IMR-90 (cell line): ENCODE measurements at places on chromosomes 11 and 22. TPM values are rescaled to one million over a fixed set of nuclear protein-coding genes. Genes with fewer than 3 reads are reported as not detected.
A peak's percentile ranks its signal among the peaks of the same experiment; 100 is the strongest.

DNA sequence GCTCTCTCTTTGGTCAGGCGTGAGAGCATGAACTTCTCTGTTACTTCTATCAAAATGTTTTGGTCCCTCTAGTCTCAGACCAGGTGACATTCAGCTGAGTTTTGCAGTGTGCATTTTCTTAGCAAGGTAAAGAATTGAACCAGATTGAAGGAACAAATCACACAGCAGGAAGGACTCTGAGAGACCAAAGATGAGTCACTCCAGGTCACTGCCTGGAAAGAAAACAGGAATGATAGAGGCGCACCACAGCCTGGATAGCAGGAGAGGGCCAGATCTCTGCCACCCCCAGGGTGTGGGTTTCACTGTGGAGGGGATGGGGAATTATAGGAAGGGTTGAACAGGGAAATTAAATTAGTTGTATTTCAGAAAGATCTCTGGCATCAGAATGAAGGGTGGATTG is 788.3 kb downstream of the NTM start:
- DNase-seq = peak; percentile 40

GRCh38 chr11:75891947-75892739 is 77.1 kb downstream of the UVRAG start:
- DNase-seq = no peak

The MPEG1 gene
- not detected in 2 replicates for polyA plus RNA-seq

The PRRG4 gene
- not detected in 2 replicates for polyA plus RNA-seq

GRCh38 chr11:107018902-107019493 is 722 bp upstream of the GUCY1A2 start:
- DNase-seq = peak; percentile 61

- DNase-seq = no peak
Measured at GRCh38 chr11:8610532-8611116, 16.6 kb upstream of the STK33 start.

- no peak for DNase-seq
Measured at GRCh38 chr22:33605666-33606065, 314.6 kb downstream of the LARGE1 start.

DNA sequence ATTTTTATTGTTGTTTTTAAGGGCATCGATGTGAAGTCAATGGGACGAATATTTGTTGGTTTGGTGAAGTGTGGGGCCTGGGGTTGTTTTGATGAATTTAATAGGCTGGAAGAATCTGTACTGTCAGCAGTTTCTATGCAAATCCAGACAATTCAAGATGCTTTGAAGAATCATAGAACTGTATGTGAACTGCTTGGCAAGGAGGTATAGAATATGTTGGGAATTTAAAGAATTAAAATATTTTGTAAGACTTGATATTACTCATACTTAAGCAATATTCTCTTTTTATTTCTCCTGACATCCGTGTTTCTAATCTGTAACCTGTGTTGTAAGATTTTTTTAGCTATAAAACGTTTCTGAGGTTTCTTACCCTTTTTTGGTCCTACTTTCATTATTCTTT is 61.6 kb downstream of the DYNC2H1 start:
- peak; percentile 61 for DNase-seq

DNA sequence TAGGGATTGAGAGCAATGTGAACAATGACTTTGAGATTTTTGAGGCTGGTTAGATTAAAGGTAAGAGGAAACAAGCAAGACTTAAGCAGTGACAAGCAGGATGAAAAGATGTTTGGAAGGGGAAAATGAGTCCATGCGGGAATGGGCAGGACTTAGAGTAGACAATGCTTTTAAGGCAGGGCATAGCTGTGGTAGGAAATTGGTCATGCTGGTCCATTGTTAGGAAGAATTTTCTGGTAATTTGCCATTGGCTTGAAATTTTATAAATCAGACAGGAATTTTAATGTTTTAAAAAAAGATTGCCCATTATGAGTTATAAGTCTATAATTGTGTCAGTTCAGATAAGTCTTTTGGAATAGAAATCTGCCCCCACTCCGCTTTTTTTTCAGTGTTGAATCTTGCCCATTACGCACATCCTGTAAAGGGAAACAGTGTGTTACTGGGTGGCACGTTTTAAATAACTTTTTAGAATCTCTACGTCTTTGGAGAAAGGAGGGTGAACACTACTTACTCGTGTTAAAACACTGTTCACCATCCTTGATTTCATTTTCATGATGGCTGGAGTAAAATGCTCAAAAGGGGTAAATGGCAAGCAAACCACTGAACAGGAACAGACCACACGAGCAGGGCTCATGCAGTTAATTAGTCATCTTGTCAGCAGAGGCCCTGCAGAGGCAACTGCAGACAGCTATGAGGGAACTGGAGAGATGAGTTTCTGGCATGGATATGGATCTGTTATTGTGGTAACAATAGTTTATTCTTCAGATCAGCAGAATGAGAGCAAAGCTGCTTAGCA is 25.0 kb downstream of the SWAP70 start:
- DNase-seq = peak; percentile 81

The APOL6 gene
- 0.86 and 1.2 TPM in 2 replicates for polyA plus RNA-seq

DNA sequence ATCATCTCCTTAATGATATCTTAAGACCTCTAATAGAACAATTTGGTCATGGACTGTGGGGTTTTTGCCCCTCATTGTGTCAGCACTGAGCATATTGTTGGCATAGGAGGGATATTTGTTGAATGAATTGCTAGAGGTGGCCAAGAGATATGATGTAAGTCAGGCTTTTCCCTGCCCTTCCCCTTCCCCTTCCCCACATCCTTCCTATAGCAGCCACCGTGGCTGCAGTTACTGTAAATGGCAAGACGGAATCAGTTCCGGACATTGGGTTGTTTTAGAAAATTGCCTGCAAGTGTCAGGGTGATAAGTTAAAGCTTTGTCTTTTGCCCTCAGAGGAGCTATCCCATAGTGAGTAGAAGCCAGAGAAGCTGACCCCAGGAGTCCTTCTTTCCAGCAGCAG is 23.0 kb downstream of the LIMK2 start:
- DNase-seq = no peak

The APOC3 gene
- not detected in 2 replicates for polyA plus RNA-seq

GRCh38 chr11:32451808-32452207 is 16.5 kb upstream of the WT1 start:
- no peak for DNase-seq

DNA sequence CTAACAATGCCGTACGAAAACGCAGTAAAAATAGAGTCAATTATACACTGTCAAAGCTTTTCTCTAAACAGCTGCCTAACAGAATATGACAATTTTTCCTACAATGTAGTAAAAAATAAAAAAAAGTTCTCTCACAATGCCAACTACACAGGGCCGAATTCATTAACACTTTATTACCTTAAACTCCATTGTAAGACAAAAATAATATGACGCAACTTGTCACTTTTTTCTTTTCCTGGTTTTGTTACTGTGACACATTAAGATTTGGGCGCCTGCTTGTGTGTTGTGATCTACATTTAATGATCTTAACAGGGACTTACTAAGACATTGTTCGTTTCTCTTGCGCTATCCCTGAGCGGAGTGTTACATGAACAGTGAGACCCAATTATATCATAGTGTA is 204.1 kb downstream of the INSC start:
- no peak for DNase-seq

DNA sequence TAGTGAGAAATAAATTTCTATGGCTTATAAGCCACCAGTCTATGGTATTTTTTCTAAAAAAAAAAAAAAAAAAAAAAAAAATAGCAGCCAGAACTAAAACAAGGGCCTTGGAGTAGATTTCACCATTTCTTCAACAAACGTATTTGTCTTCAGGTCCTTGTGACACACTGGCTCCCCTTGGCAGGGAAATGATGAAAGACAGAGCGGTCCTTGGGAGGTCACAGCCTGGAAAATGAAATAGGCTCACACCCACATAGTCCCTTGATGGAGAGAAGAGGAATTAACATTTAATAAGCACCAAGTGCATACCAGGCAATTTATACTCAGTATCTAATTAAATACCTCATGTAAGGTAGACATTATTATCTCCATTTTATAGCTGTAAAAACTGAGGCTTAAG is 25.7 kb upstream of the ACER3 start:
- DNase-seq = no peak

DNA sequence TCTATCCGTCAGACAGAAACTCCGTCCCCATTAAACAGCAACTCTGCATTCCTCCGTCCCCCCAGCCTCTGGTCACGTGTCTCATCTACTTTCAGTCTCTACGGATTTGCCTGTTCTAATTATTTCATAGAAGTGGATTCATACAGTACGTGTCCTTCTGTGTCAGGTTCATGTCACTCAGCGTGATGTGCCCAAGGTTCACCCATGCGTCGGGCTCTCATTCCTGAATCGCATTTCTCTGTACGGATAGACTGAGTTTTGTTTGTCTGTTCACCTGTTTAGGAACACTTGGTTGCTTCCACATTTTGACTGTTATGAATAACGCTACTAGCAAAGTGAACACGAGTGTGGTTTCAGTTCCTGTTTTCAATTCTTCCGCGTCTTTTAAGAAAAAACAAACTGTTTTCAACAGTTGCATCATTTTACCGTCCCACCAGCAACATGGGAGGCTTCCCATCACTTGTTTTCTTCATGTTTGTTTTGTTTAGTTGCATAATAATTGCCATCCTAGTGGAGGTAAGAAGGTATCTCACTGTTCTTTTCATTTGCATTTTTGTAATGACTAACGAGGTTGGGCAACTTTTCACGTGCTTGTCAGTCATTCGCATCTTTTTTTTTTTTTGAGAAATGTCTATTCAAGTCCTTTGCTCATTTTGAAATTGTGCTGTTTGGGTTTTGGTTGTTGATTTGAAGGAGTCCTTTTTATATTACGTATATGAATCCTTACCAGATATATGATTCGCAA is 8.9 kb upstream of the NLRP6 start:
- DNase-seq = no peak

- no peak for DNase-seq
Measured at GRCh38 chr11:77968337-77968736, 26.1 kb downstream of the INTS4 start.

GRCh38 chr11:61610905-61611304 is 30.0 kb upstream of the SYT7 start:
- no peak for DNase-seq

DNA sequence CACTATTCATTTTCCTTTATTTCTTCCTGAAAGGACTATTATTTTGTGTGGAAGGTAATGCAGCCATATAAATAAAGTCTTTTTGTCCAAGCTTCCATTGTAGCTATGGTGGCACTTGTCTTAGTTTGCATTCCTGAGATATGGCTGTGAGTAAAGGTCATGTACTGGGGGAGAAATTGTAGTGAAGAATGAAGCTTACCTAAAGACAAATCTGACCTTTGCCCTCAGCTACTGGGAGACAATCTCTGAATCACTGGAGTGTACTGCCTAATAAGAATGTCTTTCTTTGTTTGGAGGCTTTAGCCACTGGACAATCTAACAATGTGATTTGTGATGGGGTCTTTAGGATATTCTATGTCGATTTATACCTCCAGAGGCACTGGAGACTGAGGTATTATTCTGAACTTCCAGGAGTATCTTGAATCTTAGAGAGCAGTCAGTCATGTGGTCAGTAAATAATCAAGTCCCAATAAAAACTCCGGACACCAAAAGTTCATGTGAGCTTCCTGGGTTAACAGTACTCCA is 39.7 kb upstream of the OR5AK2 start:
- no peak for DNase-seq

The KCNE3 gene
- polyA plus RNA-seq = 0.05 and 0.16 TPM in 2 replicates

The BCO2 gene
- polyA plus RNA-seq = 0.20 and 0.68 TPM in 2 replicates

DNA sequence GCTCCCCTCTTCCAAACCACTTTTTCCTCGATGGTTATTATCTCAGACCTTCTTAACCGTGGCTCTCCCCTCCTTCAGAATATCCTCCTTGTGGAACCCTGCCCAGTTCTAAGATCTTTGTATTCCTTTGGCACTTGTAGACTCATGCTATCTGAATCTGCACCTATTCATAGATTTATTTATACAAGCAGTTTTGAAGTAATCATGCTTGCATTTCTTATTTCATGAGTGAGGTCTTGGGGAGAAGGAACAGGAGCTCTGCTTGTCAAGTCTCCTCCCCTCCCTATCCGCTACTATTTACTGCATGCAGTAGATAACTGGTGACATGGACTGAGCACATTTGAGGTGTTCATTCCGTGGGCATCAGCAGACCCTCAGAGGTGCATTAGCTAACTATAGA is 5.4 kb upstream of the MADD start:
- DNase-seq = peak; percentile 82

- no peak for DNase-seq
Measured at GRCh38 chr11:126477535-126478305, 122.2 kb downstream of the ST3GAL4 start.
